ENCODE measurements at places on chromosomes 2 and 18.

- DNase-seq: no peak
Measured at GRCh38 chr18:78378983-78379382, 600.6 kb upstream of the SALL3 start.

- DNase-seq: no peak
Measured at GRCh38 chr18:39186008-39186407, 1620.4 kb upstream of the CELF4 start.

DNA sequence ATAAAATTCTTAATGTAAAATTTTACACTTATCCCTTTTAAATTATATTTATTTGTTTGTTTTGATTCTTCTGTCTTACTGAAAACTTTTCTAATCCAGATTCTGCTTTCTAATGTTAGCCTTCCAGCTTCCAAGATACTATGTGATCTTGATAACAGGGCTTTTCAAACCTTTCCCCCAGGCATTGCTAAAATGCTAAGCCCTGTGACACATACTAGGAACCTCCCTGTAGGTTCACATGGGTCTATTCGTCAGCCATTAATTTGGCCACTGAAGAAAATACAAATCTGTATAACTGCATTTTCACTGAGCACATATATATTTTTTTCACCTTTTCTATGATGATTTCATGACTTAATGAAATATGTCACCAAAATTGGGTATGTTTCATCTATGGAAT, 92.8 kb upstream of the MAP4K3 start:
- no peak for DNase-seq

- no peak for DNase-seq
Measured at GRCh38 chr2:215736653-215737290, 276.6 kb downstream of the MREG start.

DNA sequence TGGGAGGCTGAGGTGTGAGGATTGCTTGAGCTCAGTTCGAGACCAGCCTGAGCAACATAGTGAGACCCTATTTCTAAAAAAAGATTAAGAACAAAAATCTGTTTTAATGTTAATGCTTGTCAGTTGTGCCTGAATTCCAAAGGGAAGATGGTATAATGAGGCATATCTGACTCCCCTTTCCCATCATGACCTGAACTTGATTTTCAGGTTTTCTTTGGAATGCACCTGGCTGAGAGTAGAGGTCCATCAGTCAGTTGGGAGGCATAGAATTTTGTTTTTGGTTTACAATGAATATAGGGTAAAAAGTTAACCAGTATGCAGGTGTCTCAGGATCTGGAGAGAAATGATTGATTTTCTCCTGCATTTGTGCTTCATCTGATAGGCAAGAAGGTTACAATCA, 20.4 kb downstream of the RPIA start:
- DNase-seq: no peak

- DNase-seq: peak; percentile 42
Measured at GRCh38 chr2:121076885-121077549, 208.0 kb downstream of the TFCP2L1 start.

- no peak for DNase-seq
Measured at GRCh38 chr2:65663831-65664407, 231.5 kb upstream of the SPRED2 start.

- DNase-seq: no peak
Measured at GRCh38 chr2:109000738-109001137, 11.7 kb upstream of the EDAR start.

- no peak for DNase-seq
Measured at GRCh38 chr2:25071966-25072365, 30.1 kb downstream of the EFR3B start.

DNA sequence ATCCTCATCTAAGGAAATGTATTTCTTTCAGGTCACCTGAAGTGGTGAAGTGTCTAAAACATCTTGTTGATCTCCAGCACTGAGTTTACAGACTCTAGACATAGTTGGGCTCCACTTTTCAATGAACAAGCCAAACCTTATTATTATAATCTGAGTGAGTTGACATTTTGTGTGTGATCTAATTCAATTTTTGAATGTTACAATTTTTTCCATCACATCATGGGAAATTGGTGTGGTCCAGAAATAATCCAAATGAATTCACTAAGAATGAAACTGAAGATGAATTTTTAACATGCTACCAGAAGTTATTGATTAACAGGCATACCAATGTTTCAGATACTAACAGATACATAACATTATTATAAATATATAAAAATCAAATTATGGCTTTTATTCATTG, 75.6 kb upstream of the EFEMP1 start:
- DNase-seq: no peak

DNA sequence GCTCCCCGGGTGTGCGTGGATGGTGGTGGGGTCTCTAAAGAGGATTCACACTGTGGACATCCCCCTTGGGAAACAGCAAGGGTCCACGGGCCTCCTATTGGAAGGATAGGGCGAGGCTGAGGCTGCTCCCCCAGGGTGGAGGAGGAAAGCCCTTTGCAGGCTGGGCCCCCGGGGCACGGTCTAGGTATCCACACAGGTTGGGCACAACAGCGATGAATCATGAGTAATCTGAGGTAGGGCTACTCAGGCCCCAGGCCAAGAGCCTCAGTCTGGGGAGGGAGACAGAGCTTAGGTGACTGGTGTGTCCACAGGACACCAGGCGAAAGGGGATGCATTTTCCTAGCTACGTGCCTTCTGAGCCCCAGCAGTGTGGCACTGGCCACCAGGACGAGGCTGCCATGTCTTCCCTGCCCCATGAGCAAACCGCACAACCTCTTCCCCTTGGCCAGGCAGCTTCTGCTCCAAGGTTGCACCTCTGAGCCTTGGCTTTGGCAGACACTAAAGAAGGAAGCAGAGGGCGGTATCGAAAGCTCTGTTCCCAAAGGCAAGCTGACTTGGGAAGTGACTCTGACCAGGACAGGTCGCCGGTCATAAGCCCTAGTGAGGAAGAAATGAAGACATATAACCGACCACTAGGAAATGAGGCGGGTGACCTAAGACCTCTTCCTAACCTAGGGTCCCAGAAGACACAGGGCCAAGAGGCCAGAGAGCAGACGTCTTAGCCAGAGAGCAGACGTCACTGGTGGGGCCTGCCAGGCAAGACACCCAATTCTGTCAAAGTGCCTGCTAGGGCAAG, 14.6 kb upstream of the SEMA4C start:
- no peak for DNase-seq

DNA sequence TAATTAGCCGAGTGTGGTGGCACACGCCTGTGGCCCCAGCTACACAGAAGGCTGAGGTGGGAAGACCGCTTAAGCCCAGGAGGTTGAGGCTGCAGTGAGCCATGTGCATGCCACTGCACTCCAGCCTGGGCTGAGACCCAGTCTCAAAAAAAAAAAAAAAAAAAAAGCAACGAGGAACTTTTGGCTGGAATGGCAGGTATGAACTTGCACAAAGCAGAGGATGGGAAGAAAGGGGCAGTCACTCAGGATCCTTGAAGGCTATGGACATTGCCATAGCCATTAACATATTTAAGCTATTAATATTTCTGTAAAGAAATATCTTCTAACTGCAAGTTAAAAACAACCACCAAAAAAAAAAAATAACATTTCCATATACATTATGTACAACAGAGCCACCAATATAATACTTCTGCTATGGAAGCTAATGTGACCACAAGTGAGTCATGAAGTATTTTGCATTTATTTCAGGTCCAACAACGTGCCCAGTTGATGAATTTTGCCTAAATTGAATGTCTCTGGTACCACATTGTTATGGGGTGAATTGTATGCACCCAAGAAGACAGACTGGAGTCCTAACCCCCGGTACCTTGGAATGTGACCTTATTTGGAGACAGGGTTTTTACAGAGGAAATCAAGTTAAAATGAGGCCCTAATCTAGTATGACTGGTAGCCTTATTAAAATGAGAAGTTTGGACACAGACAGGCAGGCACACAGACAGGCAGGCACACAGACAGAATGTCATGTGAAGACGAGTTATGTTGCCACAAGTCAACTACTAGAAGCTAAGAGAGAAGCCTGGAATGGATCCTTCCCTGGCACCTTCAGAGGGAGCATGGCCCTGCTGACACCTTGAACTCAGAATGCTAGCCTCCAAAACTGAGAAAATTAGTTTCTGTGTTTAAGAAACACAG, 102.8 kb downstream of the RBMS1 start:
- no peak for DNase-seq

GRCh38 chr2:101509499-101510284, 34.8 kb upstream of the RFX8 start:
- no peak for DNase-seq

All from GM18507 (cell line).